ENCODE measurements at places on chromosomes 6 and 20. TPM values are rescaled to one million over a fixed set of nuclear protein-coding genes. Genes with fewer than 3 reads are reported as not detected.

GRCh38 chr6:106872049-106872448, 102.5 kb downstream of the CD24 start:
- no peak for DNase-seq

DNA sequence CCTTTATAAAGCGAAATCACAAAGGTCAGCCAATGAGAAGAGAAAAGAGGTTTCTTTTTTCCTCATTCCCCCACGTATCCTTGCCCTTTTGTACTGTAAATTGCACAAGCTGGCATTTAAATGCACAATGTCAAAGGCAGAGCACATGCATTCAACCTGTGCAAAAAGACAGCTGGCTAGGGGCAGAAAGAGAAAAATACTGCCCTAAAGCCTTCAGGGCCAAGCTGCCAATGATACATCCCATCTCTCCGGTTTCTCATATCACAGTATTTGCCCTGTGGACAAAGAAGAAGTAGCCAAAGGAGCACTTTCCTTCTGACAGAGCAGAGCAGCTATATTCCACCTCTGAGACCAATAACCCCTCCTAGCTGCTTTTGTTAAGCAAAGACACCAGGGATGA, 219.2 kb downstream of the TRDN start:
- no peak for DNase-seq

The BTN1A1 gene
- total RNA-seq: not detected

- DNase-seq: no peak
These were observed 191.5 kb downstream of the PREX1 start for GRCh38 chr20:48636301-48636700.

GRCh38 chr6:69308584-69308983, 488.2 kb downstream of the LMBRD1 start:
- DNase-seq: no peak

DNA sequence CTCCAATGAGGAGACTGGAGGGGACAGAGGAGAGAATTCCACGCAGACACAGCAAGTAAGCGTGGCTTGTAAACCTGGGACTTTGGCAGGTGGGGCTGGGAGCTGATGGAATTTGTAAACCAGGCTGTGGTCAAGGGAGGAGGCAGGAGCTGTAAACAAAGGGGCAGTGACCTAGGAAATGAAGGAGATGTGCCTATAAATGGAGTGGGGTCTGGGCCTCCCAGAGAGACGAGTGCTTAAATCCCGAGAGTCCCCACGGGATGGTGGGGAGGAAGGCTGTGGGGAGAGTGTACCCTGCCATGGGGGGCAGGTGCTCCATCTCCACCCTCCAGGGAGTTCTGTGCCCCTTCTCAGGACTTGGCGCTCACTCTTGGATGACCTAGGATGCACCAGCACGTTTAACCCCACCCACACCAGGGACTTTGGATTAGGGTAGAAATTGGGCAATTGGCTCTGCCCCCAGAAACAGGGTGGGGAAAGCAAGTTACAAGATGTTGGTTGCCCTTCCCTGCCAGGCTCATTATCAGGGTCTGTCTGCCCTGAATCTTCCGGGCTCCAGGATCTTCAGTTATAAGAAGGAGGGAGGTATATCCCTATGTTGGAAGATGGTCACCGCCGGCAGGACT, 4.0 kb upstream of the DHX16 start:
- DNase-seq: no peak

DNA sequence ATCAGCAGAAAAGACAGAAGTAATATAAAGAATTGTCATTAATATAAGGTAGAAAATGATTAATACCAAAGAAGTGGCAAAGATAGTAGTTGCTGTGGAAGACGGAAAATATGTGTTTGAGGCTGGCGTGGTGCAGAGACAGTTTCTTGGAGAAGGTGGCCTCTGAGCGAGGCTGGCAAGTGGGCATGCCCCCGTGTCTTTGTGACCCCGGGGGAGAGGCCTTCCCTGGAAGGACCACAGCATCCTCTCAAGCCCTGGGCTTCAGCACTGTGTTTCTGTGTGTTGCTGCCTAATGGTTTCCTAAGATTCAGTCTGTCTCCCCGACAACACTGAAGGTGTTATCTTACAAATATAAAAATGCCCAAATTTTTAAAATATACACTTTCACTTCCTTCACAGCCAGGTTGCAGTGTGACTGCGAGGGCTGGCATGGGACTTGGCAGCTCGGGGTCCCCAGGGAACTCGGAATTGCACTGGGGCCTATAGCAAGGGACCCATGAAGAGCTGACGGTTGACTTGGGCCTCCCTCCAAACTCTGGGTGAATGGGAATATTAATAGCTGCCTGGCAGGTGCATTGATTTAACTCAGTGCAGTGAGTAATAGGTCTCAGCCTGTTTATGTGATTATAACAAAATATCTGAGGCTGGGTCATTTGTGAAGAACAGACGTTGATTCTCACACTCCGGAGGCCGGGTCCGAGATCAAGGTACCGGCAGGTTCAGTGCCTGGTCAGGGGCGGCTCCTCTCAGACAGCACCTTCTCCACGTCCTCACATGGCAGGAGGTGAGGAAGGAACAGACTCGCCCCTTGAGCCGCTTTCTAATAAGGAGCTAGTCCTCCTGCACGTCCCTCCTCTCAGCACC, 47.4 kb upstream of the AFDN start:
- DNase-seq: no peak

The CCR6 gene
- total RNA-seq: not detected

The EPPIN gene
- total RNA-seq: not detected

The OPRM1 gene
- not detected for total RNA-seq

DNA sequence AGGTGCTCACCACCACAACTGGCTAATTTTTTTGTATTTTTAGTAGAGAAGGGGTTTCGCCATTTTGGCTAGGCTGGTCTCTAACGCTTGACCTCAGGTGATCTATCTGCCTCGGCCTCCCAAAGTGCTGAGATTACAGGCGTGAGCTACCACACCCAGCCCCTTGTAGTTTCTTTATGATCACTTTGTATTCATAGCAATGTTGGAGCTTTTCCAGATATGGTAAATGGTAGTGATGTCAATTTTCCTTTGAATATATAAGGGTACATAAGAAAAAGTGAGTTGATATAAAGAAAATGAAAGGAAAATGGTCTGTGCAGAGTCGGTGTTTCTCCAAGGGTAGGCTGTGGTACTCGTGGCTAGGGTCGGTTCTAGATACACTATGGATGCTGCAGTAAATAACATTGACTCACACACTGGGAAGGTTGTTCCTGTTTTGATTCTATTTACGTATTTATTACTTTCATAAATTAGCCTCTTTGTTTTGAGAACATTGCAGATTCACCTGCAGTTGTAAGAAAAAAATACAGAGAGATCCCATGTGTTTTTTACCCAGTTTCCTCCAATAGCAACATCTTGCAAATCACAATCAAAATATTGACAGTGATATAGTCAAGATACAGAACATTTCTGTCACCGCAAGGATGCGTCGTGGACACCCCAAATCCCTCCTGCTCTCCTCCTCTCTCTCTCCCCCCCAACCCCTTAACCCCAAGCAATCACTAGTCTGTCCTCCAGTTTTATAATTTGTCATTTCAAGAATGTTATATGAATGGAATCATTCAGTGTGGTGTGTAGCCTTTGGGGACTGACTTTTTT, 2.5 kb downstream of the ZNF831 start:
- no peak for DNase-seq

DNA sequence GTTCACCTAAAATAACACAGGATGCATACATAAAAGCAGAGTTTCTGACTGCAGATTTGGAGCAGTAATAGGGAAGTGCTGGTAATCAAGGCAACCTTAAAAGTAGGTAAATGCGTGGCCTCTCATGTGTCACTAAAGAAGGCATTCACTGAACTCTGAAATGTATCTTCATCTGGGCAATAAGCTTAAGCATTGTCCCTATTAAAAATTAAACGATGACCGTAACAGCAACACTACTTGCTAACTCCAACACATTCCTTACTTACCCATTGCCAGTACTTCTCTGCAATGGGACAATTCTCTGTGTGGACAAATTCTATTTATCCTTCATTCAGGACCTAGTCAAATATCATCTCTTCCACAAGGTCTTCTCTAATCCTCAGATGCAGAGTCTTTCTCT, 19.9 kb downstream of the ADGRF1 start:
- no peak for DNase-seq

All from neural crest cell (in vitro differentiated cells).